ENCODE measurements at places on chromosomes 7 and 10. TPM values are rescaled to one million over a fixed set of nuclear protein-coding genes. Genes with fewer than 3 reads are reported as not detected.

HKDC1 gene
- total RNA-seq: 2.4 TPM

SEM1 gene
- 42.1 TPM for total RNA-seq

OR2A42 gene
- 0.40 TPM for total RNA-seq

NANOS1 gene
- 24.2 TPM for total RNA-seq

ARF5 gene
- 169 TPM for total RNA-seq

TFR2 gene
- total RNA-seq: not detected

UBE3C gene
- total RNA-seq: 50.3 TPM

CALHM3 gene
- total RNA-seq: not detected

GRCh38 chr10:114874827-114875411, 53.3 kb downstream of the FHIP2A start:
- H3K27ac ChIP-seq: no peak overlapping the region
- no peak overlapping the region for H3K4me3 ChIP-seq
- no peaks in the 10 kb centered on the region for H3K4me1 ChIP-seq
- H3K27me3 ChIP-seq: no peaks in the 10 kb centered on the region
- no peaks in the 10 kb centered on the region for H3K36me3 ChIP-seq
- DNase-seq: no peak

DNA sequence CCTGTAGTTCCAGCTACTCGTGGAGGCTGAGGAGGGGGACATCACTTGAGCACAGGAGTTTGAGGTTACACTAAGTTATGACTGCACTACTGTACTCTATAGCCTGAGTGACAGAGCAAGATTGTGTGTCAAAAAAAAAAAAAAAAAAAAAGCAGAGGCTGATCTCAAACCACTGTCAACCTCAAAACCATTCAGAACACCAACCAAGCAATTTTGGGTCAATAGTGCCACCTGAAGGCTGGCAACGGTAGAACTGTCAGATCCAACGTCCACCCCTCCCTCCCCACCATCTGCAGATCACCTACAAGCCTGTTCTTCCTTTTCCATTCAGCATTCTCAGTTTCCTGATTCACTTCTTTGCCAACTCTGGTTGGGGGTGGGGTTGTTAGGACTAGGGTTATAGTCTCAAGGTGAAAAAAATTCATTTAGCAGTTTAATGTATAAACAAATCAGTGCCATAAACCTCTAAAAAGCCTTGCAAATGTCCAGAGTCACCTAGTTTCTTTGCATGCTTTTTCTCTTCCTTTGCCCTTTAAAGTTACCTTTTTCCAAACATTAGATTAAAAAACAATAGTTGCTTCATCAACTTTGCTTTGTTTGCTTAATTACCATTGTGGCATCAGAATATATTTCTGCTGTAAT, 2.6 kb downstream of the MRPS33 start:
- H3K36me3 ChIP-seq: peaks cover under 1% of the 10 kb centered on the region
- peak; percentile 62 for DNase-seq
- no peak overlapping the region for H3K4me3 ChIP-seq
- peaks cover 6% of the 10 kb centered on the region for H3K4me1 ChIP-seq
- no peaks in the 10 kb centered on the region for H3K27me3 ChIP-seq

DNA sequence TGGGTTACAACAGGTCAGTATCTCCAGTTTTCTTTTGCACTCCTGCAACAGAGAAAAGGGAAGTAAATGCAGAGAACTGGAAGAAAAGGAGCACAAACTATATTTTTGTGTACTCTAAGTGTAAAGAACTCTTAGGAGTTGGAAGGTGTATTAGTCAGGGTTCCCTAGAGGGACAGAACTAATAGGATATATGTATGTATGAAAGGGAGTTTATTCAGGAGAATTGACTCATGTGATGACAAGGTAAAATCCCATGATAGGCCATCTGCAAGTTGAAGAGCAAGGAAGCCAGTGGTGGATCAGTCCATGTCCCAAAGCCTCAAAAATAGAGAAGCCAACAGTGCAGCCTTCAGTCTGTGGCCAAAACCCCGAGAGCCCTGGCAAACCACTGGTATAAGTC, 22.6 kb upstream of the RAB18 start:
- no peaks in the 10 kb centered on the region for H3K36me3 ChIP-seq
- DNase-seq: no peak
- H3K27me3 ChIP-seq: no peaks in the 10 kb centered on the region
- no peaks in the 10 kb centered on the region for H3K4me1 ChIP-seq
- no peak overlapping the region for H3K27ac ChIP-seq
- no peak overlapping the region for H3K4me3 ChIP-seq

DNA sequence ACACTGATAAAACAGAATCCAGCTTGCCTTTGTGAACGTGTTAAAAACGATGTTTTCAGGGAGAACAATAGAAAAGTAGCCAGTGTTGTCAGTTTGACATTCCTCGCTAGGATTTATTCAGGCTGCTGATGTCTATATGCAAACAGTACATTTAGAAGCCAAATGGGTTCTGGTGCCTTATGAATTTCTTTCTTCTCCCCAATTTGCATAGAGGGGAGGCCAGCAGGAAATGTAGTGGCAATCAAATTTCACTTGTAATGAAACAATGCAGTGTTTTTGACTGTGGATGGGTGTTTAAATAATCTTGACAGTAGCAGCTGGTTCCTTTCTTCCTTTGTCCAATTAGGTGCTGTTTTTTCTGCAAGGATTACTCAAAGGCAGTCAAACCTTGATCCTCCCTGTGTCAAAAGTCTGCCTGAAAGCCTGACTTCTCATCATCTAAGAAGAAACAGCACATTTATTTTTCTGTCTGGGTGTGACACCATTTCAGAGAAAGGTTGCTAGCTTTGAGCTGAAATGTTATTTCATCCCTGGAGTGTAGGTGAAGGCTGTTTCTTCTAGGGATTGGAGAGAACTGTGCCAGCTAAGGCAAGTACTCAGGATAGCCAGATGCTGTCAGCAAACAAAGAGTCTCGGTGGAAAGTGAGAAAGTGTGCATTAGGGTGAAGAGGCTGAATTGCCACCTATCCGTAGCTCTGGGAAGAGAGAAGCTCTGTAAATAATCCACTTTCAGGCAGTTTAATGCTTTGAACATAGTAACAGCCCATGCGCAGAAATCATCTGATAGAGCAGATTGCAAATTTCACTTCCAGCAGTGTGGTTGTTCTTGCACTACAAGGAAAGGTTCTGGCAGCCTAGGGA, 36.6 kb upstream of the ZNRF2 start:
- peaks cover 14% of the 10 kb centered on the region for H3K4me1 ChIP-seq
- H3K27ac ChIP-seq: no peak overlapping the region
- DNase-seq: no peak
- no peaks in the 10 kb centered on the region for H3K36me3 ChIP-seq
- no peak overlapping the region for H3K4me3 ChIP-seq
- H3K27me3 ChIP-seq: no peaks in the 10 kb centered on the region

- no peak overlapping the region for H3K27ac ChIP-seq
- peaks cover 24% of the 10 kb centered on the region for H3K4me1 ChIP-seq
- DNase-seq: no peak
- H3K36me3 ChIP-seq: no peaks in the 10 kb centered on the region
These were observed 435.6 kb upstream of the NPVF start for GRCh38 chr7:25663877-25664276.

DNA sequence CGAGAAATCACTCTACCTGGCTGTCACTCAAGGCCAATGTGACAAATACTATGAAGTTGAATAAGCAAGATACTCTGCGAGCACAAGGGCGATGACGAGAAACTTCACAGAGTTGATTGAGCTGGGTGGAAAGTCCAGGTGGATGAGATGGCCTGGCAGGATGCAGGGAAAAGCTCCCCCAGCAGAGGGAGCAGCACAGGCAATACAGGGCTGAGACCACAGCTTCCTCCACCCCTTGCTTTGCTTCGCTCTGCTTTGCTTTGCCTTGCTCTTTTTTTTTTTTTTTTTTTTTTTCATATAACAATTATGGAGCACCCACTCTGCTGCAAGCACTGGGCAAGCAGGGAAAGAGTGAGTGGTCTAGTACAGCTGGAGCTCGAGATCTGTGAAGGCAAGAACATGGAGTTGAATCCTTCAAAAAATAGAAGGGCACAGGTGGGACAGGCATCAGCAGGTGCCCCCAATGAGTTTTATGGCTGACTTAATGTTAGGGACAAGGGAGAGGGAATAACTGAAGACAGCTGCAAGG, 88.3 kb downstream of the CABCOCO1 start:
- H3K4me1 ChIP-seq: peaks cover 19% of the 10 kb centered on the region
- H3K4me3 ChIP-seq: no peak overlapping the region
- H3K27ac ChIP-seq: no peak overlapping the region
- H3K36me3 ChIP-seq: no peaks in the 10 kb centered on the region
- H3K27me3 ChIP-seq: no peaks in the 10 kb centered on the region

DNA sequence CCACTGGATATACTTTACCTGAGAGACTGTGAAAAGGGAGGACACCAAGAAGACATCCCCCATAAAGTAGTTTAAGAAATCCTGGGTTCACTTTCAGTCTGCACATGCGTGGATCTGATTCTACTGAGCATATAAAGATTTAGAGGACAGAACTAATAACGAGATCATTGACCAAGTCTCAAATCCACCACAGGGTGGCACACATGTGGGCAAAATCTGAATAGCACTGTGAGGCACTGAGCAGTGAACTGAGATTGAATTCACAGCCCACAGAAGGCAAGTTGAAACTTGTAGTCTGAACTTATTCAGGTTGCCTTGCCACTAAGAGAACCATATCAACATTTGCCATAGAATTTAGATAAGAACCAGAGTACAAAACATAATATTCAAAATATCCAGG, 818.6 kb downstream of the GRID1 start:
- no peaks in the 10 kb centered on the region for H3K4me1 ChIP-seq
- DNase-seq: peak; percentile 53
- no peak overlapping the region for H3K4me3 ChIP-seq
- no peaks in the 10 kb centered on the region for H3K27me3 ChIP-seq
- no peaks in the 10 kb centered on the region for H3K36me3 ChIP-seq

- no peaks in the 10 kb centered on the region for H3K36me3 ChIP-seq
- DNase-seq: peak; percentile 55
- no peak overlapping the region for H3K27ac ChIP-seq
- peaks cover 26% of the 10 kb centered on the region for H3K4me1 ChIP-seq
- no peaks in the 10 kb centered on the region for H3K27me3 ChIP-seq
These were observed 23.6 kb downstream of the GNA12 start for GRCh38 chr7:2820508-2820934.

GRCh38 chr7:50303335-50304128, 984 bp upstream of the IKZF1 start:
- no peaks in the 10 kb centered on the region for H3K27me3 ChIP-seq
- no peak for DNase-seq
- H3K36me3 ChIP-seq: no peaks in the 10 kb centered on the region
- H3K27ac ChIP-seq: no peak overlapping the region

DNA sequence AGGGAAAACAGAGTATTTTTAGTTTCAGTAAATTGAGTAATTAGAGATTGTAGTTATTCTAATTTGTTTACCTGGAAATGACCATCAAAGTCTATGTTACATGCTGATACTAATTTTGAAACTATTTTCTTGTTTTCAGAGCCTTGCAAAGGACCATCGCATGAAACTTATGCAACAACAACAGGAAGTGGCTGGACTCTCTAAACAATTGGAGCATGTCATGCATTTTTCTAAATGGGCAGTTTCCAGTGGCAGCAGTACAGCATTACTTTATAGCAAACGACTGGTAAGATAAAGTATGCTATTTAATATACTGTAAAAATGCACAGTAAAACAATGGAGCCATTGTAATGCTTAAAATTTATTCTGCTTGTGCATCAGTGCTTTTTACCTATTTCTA, 78.5 kb downstream of the TRIM24 start:
- no peaks in the 10 kb centered on the region for H3K27me3 ChIP-seq
- DNase-seq: no peak
- no peaks in the 10 kb centered on the region for H3K4me1 ChIP-seq
- no peak overlapping the region for H3K4me3 ChIP-seq

DNA sequence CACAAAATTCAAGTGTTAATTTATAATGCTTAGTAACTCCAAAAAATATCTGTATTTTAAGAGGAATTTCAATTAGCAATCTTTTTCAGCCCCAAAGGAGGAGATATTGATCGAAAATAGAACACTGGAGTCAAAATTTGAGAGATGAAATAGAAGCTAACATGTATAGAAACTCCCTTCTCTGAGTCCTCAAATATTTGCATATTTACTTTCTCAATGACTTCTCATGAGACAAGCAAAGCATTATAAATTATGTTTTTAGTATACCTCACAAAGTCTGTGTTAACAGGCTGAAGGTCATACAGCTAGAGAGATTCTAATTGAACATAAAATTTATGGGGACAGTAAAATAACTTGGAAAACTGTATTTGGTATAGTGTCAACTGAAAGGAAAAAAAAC, 260.5 kb downstream of the GPAM start:
- no peaks in the 10 kb centered on the region for H3K4me1 ChIP-seq
- H3K36me3 ChIP-seq: no peaks in the 10 kb centered on the region
- DNase-seq: no peak
- H3K4me3 ChIP-seq: no peak overlapping the region
- no peak overlapping the region for H3K27ac ChIP-seq

- no peaks in the 10 kb centered on the region for H3K4me1 ChIP-seq
- no peak overlapping the region for H3K4me3 ChIP-seq
- no peak overlapping the region for H3K27ac ChIP-seq
- H3K36me3 ChIP-seq: no peaks in the 10 kb centered on the region
These were observed 242.6 kb upstream of the ZNF32 start for GRCh38 chr10:43891241-43891640.

DNA sequence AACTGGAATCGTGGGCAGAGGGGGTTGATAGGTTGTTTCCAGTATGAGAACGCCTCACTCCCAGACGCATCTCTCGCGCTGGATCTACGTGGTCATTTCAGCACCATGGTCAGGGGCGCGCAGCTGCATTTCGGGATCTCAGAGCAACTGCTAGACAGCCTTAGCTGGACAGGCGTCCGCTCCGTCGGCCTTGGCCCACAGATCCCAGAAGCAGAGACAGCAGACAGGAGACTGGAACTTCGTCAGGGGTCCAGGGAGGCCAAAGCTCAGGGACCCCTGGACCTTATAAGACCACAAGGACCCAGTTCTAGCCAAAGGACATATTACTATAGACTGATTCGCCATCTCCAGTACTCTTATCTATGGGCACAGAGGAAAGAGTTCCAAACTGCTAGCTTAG, 5.3 kb downstream of the NEUROG3 start:
- H3K36me3 ChIP-seq: no peaks in the 10 kb centered on the region
- H3K4me3 ChIP-seq: no peak overlapping the region
- no peak overlapping the region for H3K27ac ChIP-seq
- peak; percentile 58 for DNase-seq
- H3K27me3 ChIP-seq: peaks cover 22% of the 10 kb centered on the region

- no peaks in the 10 kb centered on the region for H3K36me3 ChIP-seq
- H3K27me3 ChIP-seq: no peaks in the 10 kb centered on the region
- peak; percentile 63 for DNase-seq
- no peak overlapping the region for H3K4me3 ChIP-seq
- H3K27ac ChIP-seq: peak overlapping the region; percentile 10
These were observed 110.2 kb downstream of the COL13A1 start for GRCh38 chr10:69911613-69912528.

GRCh38 chr7:47535035-47535703, 46.7 kb downstream of the TNS3 start:
- H3K27me3 ChIP-seq: no peaks in the 10 kb centered on the region
- no peak for DNase-seq
- no peaks in the 10 kb centered on the region for H3K36me3 ChIP-seq

- DNase-seq: no peak
- H3K27ac ChIP-seq: no peak overlapping the region
- no peaks in the 10 kb centered on the region for H3K4me1 ChIP-seq
- no peaks in the 10 kb centered on the region for H3K27me3 ChIP-seq
- no peaks in the 10 kb centered on the region for H3K36me3 ChIP-seq
These were observed 168.6 kb upstream of the SHH start for GRCh38 chr7:155980841-155981240.

- H3K27ac ChIP-seq: no peak overlapping the region
- no peaks in the 10 kb centered on the region for H3K27me3 ChIP-seq
- H3K4me3 ChIP-seq: no peak overlapping the region
- H3K4me1 ChIP-seq: no peaks in the 10 kb centered on the region
These were observed 102.0 kb upstream of the DKK1 start for GRCh38 chr10:52212062-52212461.

Data from thyroid gland (tissue), 4 donors.